ENCODE measurements at places on chromosomes 1 and 21.

DNA sequence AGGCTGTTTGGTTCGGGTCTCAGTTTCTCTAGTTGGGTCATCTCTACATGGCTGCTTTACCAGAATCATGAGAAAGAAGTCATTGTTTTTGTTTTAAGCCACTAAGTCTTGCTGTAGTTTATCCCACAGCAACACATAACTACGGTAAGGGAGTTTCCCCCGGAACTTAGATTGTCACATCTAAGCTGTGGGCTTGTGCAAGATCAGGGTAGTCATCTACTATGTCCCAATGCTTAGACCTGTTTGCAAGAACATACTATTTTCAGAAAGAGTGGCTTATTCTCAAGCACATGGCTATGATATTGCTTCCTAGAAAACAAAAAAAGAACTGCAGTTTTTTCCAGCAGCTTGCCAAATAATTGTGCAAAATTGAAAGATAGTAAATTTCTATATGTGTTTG, 18.0 kb upstream of the OLIG2 start:
- no peak for DNase-seq

GRCh38 chr21:31316488-31317169, 27.4 kb downstream of the TIAM1 start:
- no peak for DNase-seq

GRCh38 chr1:184075055-184076029, 23.8 kb downstream of the TSEN15 start:
- peak; percentile 11 for DNase-seq

GRCh38 chr1:85427331-85427730, 37.6 kb downstream of the DDAH1 start:
- no peak for DNase-seq

GRCh38 chr1:24263211-24263610, 55.9 kb upstream of the GRHL3 start:
- no peak for DNase-seq

- DNase-seq, result peak; percentile 48
Observed at GRCh38 chr1:40059338-40059959, 18.9 kb downstream of the CAP1 start.

- no peak for DNase-seq
Observed at GRCh38 chr1:179036844-179037465, 11.3 kb downstream of the FAM20B start.

DNA sequence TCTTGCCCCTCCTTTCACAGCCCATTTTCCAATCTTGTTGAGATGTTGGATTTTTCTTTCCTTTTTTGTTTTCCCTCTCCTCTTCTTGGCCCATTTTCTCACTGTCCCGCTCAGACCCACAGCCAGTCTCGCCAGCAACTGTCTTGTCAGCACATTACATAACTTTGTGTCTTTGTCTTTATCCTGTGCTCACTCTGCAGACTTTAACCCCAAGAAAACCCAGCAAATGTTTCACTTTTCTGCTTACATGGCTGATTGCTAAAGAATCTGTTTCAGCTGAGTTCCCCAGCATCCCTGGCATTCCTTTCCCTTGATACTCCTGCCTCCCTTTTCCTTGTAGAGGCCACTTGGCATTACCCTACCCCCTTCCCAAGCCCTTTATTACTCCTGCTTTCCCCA, 74.6 kb downstream of the ZNF648 start:
- DNase-seq, result no peak

- DNase-seq, result no peak
Observed at GRCh38 chr21:34000375-34000774, 73.0 kb upstream of the MRPS6 start.

- no peak for DNase-seq
Observed at GRCh38 chr1:111695801-111696200, 43.4 kb downstream of the INKA2 start.

GRCh38 chr1:234553240-234554188, 56.5 kb downstream of the IRF2BP2 start:
- DNase-seq, result no peak

- DNase-seq, result no peak
Observed at GRCh38 chr1:107327446-107327845, 186.6 kb downstream of the NTNG1 start.

DNA sequence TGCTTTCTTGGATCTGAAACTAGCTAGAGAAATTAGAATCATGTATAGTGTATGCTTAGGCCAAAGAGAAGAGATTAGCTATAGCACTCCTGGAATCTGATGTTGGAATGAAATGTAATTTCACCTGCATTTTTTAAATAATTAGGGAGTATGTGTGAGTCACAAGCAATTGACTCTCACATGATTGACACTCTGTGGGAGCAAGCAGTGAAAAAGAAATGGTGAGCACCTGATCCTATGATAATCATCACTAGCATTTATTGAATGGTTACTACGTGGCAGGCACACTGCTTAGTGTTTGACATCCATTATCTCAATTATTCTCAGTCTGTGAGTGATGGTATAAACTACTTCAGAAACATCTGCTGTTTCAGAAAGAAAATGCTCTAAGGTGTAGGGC, 176.6 kb downstream of the NRIP1 start:
- no peak for DNase-seq

- no peak for DNase-seq
Observed at GRCh38 chr1:195373856-195374255, 1234.4 kb downstream of the KCNT2 start.

All from SJCRH30 (cell line).